Stimulated activated naive CD8-positive, alpha-beta T cell treated with anti-CD3 and anti-CD28 coated beads, Interleukin-15, Interleukin-2, amounts not matched to agents 100 U/mL and 50 U/mL, for 24 hours (primary cell): ENCODE measurements at places on chromosomes 2 and 18.

DNA sequence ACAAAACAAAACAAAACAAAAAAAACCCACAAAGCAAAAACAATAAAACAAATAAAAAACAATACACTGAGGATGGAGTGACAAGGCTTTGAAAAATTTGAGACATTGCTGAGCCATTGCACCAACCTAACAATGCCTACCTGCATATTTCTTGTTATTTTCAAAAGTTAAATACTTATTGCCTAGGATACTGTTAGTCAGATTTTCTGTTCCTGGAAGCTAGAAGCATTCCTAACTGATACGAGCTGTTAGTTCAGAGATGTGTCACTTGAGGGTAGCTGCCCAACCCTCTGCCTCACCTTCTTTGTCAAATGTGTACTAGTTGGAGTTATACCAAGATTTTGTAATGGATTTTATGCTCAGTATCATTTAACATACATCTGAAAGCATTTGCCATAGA, 187.2 kb downstream of the TXNL1 start:
- DNase-seq = no peak

DNA sequence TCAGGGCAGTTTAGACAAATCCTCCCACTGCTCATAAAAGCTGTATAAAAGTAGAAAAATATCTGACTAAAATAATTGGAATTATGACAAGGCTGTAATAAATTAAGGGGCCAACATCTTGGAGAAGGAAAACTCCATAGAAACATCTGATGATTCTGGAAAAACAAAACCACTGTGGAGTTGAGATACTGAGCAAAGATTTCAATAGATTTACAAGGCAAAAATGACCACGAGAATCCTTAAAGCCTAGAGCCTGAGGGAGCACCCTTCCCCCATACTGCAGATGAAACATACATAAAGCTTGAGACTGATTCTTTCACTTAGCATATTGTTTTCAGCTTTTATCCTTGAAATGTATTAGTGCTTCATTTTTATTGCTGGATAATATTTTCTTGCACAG, 286.4 kb upstream of the MMADHC start:
- no peak for DNase-seq

DNA sequence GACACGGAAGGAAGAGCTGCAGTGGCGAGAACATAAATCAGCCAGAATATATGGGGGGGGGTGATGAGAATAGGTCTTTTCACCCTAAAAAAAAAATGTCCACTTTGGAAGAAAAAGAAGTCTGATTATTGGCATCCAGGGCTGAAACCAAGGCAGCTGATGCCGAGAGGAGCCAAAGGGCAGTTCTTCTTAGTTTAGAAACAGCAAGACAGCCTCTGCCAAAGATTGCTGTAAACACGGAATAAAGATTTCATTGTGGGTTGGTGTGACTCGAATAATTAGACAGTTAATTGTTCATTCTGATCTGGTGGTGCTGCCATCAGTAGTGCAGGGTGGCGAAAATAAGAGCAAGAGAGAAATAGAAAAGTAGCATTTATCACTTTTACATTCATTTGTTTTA, 3.5 kb downstream of the CDH20 start:
- no peak for DNase-seq

DNA sequence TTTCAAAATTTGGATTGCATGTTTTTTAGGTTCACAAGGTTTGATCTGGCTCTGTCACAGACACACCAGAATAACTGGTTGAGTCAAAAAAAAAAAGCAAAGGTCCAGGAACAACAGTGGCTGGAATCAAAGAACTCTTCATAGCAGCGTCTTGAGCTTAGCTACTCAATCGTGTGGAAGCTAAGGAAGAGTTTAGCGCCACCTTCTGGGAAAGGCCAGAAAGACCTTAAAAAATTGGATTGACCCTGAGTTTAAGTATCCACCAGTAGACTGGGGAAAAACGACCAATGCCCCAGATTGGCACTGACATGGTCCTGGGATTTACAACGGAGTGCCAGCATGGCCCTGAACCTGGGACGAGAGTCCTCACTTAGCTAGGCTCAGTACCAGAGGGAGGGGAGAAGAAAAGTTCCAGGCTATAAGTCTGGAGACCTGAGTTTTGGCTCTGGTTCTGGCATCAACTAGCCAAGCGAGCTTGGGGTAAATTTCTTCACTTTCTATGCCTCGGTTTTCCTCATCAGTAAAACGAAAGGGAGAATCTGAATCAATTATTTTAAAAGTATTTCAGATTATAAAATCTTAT, 71.1 kb upstream of the TFCP2L1 start:
- peak; percentile 10 for DNase-seq

GRCh38 chr2:10532638-10533101, 84.5 kb upstream of the ODC1 start:
- no peak for DNase-seq

GRCh38 chr2:231910771-231911170, 15.4 kb downstream of the NPPC start:
- no peak for DNase-seq

- DNase-seq = no peak
These were observed 222.5 kb upstream of the SESTD1 start for GRCh38 chr2:179487010-179487731.

- no peak for DNase-seq
These were observed 41.4 kb upstream of the EML4 start for GRCh38 chr2:42127425-42128424.

DNA sequence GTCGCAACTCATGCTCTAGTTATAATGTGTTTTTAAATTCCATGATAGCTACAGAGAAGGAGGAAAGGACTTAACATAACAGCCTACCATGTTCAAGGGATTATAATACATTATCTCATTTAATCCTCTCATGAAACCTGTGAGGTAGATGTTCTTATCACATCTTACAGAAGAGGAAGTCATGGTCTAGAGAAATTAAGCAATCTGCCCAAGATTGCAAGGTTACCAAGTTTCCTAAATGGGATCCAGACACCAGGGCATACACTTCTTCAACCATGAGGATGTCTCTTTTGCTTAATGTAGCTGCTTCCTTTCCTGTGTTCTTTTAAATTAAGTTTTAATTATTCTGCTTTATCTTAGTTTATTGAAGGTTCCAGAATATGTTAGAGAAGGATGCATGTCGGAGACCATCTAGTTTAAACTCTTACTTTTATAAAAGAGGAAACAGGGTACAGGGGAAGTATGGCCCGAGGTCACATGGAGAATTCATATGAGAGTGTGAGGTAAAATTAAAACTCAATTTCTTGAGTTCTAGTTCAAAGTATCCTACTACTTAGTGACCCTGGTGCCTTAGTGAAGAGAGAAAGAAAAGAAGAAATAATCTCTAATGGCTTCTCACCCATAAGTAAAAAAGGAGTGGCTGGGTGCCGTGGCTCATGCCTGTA, 3.6 kb upstream of the IL1A start:
- no peak for DNase-seq

DNA sequence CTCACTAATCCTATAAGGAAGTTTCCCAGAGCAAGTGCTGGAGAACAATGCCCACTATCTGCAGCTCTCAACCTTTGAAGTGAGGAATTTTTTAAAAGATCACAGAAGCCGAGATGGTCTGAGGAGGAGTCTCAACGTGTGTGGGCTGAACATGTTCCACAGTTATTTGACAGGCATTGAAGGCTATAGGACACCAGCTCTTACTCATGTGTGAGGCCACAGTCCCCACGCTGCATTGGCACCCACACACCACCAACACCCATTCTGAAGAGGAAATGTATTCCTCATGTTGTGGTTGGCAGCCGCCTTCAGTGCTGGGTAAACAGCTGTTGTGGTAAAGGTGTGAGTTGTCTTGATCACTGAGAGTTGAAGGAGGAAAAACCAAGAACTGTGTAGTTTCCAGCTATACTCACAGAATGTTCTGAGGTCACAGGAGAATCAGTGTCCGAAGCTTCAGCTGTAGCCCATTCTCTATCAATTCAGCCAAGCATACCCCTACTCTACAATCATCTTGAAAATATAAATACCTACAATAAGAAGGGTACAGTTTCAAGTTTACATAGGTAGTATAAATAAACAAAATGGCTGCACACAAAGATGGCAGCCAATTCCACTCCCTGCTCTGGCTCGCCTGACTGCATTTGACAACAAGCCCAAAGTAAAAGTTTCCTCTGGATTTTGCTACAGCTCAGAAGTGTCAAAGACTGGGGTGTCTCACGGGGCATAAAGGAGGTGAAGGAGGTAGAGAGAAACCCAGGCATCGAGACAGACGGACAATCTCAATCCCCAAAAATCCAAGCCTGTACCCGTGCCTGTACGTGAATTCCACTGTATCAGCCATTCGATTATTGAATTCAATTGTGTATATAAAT, 12.1 kb downstream of the CD226 start:
- peak; percentile 80 for DNase-seq

DNA sequence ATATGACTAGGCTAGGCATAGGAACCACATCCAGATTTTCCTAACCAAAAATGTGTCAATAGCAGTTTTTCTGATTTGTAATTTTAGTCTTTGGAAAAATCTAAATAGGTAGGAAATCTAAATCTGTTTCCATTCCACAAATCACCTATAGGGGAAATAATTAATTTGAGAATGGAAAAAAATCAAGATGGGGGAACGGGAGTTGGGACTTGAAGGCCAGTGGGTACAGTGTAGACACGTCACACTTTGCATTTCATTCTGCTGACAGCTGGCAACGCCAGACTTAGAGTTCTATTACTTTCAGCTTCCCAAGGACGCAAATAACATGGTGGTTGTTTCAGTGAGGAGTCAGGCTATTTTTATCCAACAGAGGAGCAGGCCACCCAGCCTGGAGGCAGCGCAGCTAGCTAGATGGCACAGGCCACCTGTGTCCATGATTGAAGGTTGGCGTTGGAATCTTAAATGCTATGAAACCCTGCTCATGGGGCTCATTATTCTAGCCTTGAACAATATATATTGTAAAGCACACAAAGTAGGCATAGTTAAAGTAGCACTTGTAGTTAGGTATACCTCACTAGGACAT, 23.4 kb downstream of the HNRNPA3 start:
- no peak for DNase-seq

GRCh38 chr2:29023188-29023587, 42.1 kb downstream of the TOGARAM2 start:
- DNase-seq = no peak

GRCh38 chr18:688323-688722, 24.1 kb downstream of the ENOSF1 start:
- no peak for DNase-seq

GRCh38 chr18:9216459-9216858, 79.9 kb downstream of the ANKRD12 start:
- no peak for DNase-seq

DNA sequence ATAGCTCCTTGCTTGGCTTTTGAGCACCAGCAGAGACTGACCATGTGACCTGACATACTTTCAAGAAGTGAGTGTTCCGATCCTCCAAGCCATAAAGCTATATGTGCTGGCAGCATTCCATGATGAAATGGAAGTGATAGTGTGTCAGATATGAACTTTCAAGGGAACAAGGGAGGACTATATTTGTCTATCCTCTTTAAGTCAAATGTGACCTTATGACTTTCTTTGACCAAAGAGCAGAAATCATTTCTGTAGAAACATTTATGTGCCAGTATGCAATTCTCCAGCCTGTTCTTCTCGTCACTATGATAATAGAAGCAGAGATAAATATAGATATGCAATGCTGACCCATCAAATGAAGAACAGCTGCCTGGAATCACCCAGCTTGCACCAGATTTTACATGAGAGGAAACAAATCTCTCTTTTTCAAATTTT, 14.4 kb downstream of the HYCC2 start:
- no peak for DNase-seq
